ENCODE measurements at places on chromosomes 11 and 22. TPM values are rescaled to one million over a fixed set of nuclear protein-coding genes. Genes with fewer than 3 reads are reported as not detected.

The POU2AF2 gene
- total RNA-seq: not detected

The GUCY1A2 gene
- total RNA-seq: 0.13 TPM

The SHISAL1 gene
- total RNA-seq: under 0.01 TPM

The SNX32 gene
- total RNA-seq: under 0.01 TPM

The OR10A2 gene
- not detected for total RNA-seq

The PRG2 gene
- 0.25 TPM for total RNA-seq

The KREMEN1 gene
- 0.16 TPM for total RNA-seq

The MFRP gene
- under 0.01 TPM for total RNA-seq

The RANGAP1 gene
- 181 TPM for total RNA-seq

The CHEK2 gene
- 12.8 TPM for total RNA-seq

The SLC22A12 gene
- total RNA-seq: not detected

The THY1 gene
- total RNA-seq: 2.1 TPM

The MOV10L1 gene
- total RNA-seq: 7.9 TPM

The NFAM1 gene
- total RNA-seq: not detected

The ENTHD1 gene
- total RNA-seq: not detected

The BCO2 gene
- 0.65 TPM for total RNA-seq

The HOATZ gene
- total RNA-seq: not detected

The DDIAS gene
- total RNA-seq: 5.7 TPM

The OSM gene
- total RNA-seq: not detected

The P2RY2 gene
- total RNA-seq: 0.97 TPM

The OR8A1 gene
- total RNA-seq: not detected

The PPFIBP2 gene
- 2.2 TPM for total RNA-seq

The WDR74 gene
- total RNA-seq: 61.4 TPM

The MMP3 gene
- not detected for total RNA-seq

The OR51V1 gene
- total RNA-seq: not detected

The FAM180B gene
- not detected for total RNA-seq

The RAG2 gene
- total RNA-seq: not detected

The SYT13 gene
- total RNA-seq: 0.06 TPM

The SCGB1A1 gene
- total RNA-seq: not detected

The CARD18 gene
- not detected for total RNA-seq

The NPTXR gene
- total RNA-seq: 0.16 TPM

The HEPN1 gene
- not detected for total RNA-seq

The MMP7 gene
- 0.44 TPM for total RNA-seq

The NXPE4 gene
- total RNA-seq: not detected
